ENCODE measurements at places on chromosomes 11 and 22.

- no peak for DNase-seq
These were observed 21.5 kb upstream of the RAG2 start for GRCh38 chr11:36619502-36619901.

- no peak for DNase-seq
These were observed 78.9 kb upstream of the CRYBB3 start for GRCh38 chr22:25120761-25121212.

GRCh38 chr11:111352231-111352746 lies 26.8 kb downstream of the POU2AF1 start:
- DNase-seq: no peak

GRCh38 chr11:121248496-121248895 lies 44.1 kb upstream of the SC5D start:
- DNase-seq: no peak

- peak; percentile 61 for DNase-seq
These were observed 25.5 kb downstream of the NAV2 start for GRCh38 chr11:19738124-19738523.

DNA sequence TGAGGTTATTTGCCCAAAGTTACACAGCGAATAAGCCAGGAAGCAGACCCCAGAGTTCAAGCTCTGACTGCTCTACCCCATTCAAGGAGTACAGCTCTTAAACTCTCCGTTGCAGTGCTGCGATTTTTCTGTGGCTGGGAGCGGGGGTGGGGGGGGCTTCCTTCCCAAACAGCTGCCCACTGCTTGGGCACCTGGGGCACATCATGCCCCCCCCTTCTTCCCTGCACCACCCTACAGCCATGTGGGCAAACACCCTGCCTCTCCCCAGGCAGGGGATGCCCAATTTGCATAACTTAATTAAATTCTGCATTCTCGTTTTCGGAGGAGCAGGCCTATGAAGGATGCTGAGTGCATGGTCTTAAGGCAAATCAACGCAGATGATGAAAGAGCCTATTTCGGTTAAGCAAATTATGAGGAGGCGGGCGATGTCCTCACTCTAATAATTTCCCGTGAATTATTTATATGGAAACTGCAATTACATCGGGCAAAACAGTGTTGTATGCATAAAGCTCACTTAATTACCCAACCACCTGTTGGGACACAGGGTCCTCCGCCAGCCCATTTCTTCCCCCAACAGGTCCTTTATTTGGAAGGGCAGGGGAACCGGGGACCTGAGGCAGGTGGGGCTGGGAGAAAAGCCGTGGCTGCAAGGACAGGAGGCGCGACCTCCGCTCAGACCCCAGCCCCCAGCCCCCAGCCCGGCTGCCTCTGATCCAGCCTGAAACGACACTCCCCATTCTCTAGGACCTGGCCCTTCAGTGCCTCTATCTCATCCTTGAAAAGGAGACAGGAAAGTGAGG lies 610.5 kb downstream of the BUD13 start:
- DNase-seq: peak; percentile 50

DNA sequence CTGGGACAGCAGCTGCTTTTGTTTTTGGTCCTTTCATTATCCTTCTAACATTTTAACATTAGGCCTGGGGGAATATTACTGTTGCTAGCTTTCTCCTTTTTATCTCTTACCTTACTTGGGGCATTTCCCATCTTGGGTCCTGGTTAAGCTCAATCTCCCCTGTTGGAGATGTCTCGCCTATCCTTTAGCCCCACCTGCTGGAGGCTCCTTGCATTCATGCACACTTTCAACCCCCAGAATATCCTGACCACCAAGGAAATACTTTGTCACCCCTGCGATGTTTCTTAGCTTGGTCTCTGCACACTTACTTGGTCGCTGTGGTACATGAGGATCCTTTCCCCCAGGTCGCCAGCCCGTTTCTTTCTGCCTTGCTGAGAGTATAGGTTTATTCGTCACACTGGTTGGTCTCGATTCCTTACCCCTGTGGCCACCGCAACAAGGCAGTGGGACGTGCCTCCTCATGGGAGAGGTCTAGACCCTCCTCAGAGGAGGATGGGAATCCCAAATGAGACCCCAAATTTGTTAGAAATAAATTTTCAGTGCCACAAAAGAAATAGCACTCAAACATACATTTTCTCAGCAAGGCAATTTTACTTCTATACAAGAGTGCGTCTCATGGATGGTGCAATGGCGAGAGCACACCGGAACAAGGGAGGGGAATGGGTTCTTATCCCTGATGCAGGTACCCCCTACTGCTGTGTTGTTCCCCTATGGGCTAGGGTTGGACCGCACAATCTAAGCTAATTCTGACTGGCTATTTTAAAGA lies 5.4 kb upstream of the TXN2 start:
- no peak for DNase-seq

DNA sequence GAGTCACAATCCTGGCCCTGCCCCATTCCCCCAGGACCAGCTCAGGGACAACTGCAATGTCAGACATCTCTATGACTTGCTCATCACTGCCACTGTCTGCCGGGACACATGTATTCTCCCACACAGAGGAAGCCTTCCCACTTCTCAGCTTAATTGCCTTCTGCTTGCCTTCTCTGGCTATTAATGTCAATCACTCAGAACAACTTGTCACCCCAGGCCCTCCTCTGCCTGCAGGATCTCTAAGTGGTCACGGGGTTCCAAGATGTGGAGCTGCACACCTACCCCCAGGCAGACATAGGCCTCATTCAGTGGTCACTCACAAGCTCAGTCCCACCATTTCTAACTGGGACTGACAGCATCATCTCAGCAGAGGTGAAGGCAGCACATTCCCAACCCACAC lies 15.1 kb downstream of the PLEKHA7 start:
- DNase-seq: no peak

DNA sequence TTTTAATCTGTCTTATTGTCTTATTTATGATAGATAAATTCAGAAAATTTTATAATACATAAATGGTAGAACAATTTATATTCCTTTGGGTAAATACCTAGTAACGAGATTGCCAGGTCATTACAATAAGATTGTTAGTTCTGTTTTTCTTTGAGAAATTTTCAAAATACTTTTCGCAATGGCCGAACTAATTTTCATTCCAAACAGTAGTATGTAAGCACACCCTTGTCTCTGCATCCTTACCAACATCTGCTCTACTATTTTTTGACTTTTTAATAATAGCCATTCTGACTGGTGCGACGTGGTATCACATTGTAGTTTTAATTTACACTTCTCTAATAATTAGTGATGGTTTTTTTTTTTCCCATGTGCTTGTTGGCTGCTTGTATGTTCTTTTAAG lies 351.4 kb upstream of the LUZP2 start:
- DNase-seq: no peak

DNA sequence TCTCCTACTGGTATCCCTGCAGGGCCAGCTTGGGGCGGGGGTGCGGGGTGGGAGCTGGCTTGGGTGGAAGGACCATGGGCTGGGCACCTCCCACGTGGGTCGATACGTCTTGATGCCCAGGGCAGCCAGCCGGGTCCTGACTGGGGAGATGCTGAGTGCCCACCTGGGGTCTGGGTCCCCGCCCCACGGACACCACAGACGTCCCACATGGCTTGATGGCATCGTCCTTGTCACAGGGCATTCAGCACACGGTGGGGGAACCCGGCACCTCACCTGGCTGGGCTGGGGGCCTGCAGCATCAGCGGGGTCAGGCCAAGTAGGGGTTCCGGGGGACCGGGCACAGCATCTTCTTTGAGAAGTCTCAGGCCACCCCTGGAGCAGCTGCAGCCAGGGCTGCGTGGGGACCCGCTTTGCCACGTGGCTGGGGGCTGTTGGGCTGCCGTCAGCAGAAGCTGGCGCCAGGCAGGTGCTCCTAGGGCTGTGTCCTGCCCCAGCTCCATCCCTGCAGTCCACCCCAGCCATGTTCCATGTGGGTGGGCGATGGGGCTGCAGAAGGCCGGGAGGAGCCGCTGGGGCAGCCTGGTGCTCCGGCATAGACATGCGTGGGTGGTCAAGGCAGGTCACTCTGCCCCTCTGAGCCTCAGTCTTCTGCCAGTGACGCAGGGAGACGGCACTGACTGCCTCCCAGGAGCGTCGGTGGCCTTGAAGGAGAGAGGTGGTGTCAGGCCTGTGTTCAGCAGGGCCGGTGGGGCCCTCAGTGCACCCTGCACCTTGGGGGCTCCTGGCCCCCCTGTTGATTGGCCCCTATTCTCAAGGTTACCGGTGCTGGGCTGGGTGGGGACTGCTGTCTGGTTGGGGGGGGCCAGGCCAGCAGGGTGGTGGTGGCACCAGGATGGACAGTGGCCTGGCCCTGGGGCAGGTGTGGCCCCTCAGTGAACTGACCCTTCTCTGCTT lies 8.4 kb downstream of the SELENOO start:
- DNase-seq: no peak

DNA sequence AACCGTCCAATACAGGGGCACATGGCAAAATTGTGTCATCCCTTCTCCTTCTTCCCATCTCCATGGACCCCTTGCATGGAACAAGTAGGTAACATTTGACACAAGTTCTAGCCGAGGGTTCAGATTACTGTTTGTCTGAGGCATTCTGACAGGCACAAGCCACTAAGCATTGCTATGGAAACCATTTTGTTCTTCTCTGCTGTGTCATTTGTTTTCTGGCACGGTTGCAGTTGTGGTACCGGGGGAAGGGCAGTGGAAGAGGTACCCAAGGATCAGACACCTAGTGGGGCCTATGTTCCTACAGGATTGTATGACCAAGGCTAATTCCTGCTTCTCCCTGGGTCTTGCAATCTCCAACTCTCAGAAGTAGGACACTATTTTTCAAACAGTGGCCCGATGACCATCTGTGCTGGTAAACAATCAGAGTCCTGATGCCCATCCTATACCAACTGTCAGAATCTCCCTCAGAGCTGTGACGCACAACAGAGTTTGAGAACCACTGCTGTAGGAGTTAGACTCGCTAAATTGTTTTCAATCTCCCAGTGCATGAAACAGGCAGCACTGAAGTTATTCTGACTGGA lies 69.3 kb downstream of the KCNC1 start:
- no peak for DNase-seq

GRCh38 chr11:707817-708420 lies 1.9 kb downstream of the EPS8L2 start:
- DNase-seq: no peak

- no peak for DNase-seq
These were observed 292.8 kb downstream of the NXPE2 start for GRCh38 chr11:114970927-114971645.

GRCh38 chr22:39718206-39718605 lies 147.7 kb downstream of the CACNA1I start:
- DNase-seq: no peak

DNA sequence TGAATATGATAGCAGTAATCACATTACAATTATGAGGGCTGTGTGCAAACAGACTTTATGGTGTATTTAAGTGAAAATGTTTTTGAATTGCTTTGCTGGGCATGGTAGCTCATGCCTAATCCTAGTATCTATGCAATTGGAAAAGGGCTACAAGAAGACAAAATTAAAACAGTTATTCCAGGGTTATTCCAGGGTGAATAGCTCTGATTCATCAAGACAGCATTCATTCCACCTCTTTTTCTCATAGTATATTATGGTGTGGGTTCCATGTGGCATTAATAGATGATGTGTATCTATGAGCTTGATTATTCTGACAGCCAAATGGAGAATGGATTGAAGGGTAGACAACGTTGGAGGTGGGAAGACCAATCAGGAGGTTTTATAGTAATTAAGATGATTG lies 12.1 kb upstream of the SIDT2 start:
- DNase-seq: no peak

GRCh38 chr11:16958833-16959232 lies 55.4 kb downstream of the PLEKHA7 start:
- no peak for DNase-seq

DNA sequence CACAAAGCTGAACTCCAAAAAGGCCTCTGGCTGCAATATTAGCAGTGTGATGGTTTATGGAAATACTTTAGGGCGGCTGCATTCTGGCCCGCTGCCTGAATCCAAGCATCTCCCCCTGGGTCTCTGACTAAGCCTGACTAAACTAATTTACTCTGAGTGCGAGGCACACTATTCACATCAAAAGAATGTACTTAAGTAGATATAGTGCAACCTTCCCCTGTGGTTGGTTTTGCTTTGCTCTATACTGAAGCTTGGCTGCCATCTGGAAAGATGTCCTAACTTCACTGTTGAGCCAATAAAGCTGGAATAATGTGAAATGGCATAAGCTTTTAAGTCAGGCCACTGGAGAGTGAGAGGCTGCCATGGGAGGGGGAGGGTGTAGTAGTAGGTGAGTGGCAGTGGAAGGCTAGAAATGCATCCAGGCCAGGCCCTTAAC lies 321.6 kb downstream of the AASDHPPT start:
- DNase-seq: peak; percentile 78

GRCh38 chr11:66291706-66292542 lies at the start of gene TMEM151A:
TMEM151A (plus strand) TSS chr11:66291894; CDS start chr11:66292014, 120 bp downstream.
- no peak for DNase-seq

DNA sequence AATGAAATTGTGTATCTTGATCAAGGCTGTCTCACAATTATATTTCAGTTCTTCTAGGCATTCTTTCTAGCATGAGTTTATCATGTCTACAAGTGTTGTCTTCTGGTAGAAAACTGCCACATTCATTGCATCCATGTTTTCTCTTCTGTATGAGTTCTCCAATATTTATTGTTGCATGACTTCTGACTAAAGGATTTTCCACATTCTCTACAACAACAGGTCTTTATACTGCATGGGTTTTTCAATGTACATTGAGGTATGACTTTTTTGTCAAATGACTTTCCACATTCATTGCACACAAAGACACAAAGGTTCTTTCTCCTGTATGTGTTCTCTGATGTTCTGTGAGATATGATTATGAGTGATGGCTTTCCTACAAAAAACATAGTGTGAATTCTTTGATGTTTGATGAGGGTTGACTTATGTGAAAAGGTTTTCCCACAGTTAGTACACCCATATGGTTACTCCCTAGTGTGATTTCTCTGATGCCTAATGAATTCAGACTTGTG lies 890.6 kb upstream of the CNTN5 start:
- no peak for DNase-seq

- no peak for DNase-seq
These were observed 33.7 kb downstream of the APLP2 start for GRCh38 chr11:130103296-130103814.

DNA sequence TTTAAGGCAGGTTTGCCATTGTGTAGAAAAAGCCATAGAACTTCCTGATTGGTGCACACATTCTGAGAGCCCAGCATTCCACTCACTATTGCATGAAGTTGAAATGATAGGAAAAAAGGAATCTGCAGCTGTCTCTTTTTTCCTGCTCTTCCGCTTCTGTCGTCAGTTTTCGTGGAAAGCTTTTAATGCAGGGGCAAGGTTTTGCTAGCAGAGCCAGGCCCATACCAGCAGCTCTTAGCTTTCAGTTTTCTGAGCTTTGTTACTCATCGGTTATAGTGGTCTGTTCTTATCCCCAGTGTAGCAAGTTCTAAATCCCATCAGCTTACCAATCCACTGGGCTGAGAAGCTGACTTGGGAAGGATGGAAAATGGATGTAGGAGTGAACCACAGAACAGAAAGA lies 162.9 kb upstream of the TTC12 start:
- no peak for DNase-seq

- DNase-seq: no peak
These were observed 26.3 kb downstream of the APOL1 start for GRCh38 chr22:36279219-36279666.

- no peak for DNase-seq
These were observed 17.1 kb upstream of the LRP5 start for GRCh38 chr11:68295271-68295670.

GRCh38 chr11:8959546-8960166 lies 4.6 kb downstream of the TMEM9B start:
- DNase-seq: no peak

GRCh38 chr11:114262681-114263512 lies 33.3 kb upstream of the NNMT start:
- DNase-seq: no peak

Data from coronary artery (tissue), 2 donors.